Esophagus (tissue), 2 donors: ENCODE measurements at places on chromosomes 7 and 10. TPM values are rescaled to one million over a fixed set of nuclear protein-coding genes. Genes with fewer than 3 reads are reported as not detected.

The PLAC9 gene
- polyA plus RNA-seq = 5.8 TPM

The CDK1 gene
- 22.4 TPM for polyA plus RNA-seq

The DMTF1 gene
- 18.9 TPM for polyA plus RNA-seq

The ELOVL3 gene
- not detected for polyA plus RNA-seq

The LRIT1 gene
- polyA plus RNA-seq = not detected

The CYP2C18 gene
- 17.3 TPM for polyA plus RNA-seq

The GIMAP2 gene
- polyA plus RNA-seq = 0.90 TPM

The C10orf53 gene
- polyA plus RNA-seq = not detected

The JAKMIP3 gene
- polyA plus RNA-seq = 0.12 TPM

The EN2 gene
- 0.02 TPM for polyA plus RNA-seq

The GRK5 gene
- 5.2 TPM for polyA plus RNA-seq

The SCIN gene
- polyA plus RNA-seq = 22.3 TPM

The SFTPA1 gene
- polyA plus RNA-seq = 0.57 TPM

The ADAP1 gene
- polyA plus RNA-seq = 5.8 TPM

The PRSS1 gene
- 0.59 TPM for polyA plus RNA-seq

The ZNF488 gene
- polyA plus RNA-seq = 0.81 TPM
